ENCODE measurements at places on chromosomes 2 and 18.

DNA sequence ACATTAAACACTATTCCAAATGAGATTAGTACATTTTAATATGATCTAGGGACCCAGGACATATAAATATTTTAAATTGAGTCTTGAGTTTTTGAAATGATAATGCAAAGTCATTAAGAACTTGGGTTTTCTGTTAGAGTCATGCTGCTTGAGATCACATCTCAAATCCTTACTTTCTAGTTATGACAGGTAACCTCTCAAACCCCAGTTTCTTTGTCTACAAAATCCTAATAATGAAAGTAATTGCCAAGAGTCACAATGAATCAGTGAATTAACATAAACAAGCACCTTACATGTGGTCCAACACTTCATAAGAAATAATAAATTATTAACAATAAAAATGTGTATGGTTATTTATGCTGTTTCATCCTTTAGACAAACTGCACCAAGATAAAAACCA lies 607.6 kb downstream of the LRP1B start:
- DNase-seq = no peak

GRCh38 chr2:32647180-32647651 lies 19.4 kb downstream of the TTC27 start:
- no peak for DNase-seq

- DNase-seq = no peak
These were observed 3.1 kb upstream of the CPO start for GRCh38 chr2:206935991-206936842.

DNA sequence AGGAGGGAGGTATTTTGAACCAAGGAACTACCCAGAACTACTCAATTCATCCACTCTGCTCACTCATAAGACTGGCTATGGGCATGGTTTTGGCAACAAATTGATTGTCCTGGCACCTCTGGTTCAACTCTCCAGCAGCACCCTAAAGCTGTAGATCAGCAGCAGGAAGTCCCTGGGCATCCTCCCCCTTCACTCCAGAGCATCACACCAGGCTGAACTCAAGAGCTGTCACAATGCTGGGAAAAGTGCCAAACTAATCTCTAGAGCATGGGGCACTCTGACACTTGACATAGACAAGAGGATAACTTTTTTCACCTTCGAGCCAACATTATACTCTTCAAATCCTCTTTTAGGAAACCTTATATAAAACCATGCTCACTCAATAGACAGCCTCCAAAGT lies 154.1 kb upstream of the RBBP8 start:
- no peak for DNase-seq

GRCh38 chr2:68372485-68372884 lies 7.4 kb downstream of the PLEK start:
- DNase-seq = no peak

GRCh38 chr2:15768615-15769014 lies 171.7 kb upstream of the MYCN start:
- DNase-seq = no peak

DNA sequence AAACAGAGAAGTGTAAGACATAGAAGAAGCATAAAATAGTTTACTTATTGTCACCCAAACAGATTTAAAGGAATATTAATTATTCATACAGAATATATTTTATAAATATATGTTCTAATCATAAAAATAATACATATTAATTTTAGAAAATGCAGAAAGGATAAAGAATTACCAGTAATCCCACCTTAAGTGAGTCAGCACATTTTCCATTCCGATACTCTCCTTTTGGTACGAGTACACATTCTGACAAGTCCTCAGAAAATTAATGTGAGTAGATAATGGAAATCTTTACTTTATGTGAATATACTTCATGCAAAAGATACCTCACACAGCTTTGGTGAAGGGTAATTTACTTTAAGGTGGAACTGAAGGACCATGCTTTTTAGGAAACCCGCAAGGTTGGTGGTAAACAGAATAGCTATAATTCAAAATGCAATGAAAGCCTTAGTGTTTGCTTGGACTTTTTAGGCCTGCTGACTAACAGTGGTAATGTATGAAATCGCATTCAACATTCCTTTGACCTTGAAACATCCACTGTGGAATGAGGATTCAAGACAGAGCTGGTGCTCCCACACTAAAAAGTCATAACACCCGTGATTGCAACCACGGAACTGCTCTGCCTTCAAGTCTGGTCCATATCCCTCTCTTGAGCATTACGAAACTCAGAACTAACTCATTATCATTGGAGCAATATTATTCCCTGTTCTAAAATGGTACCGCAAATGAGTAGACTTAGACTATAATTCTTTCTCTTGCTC lies 28.1 kb upstream of the HTR2B start:
- no peak for DNase-seq

DNA sequence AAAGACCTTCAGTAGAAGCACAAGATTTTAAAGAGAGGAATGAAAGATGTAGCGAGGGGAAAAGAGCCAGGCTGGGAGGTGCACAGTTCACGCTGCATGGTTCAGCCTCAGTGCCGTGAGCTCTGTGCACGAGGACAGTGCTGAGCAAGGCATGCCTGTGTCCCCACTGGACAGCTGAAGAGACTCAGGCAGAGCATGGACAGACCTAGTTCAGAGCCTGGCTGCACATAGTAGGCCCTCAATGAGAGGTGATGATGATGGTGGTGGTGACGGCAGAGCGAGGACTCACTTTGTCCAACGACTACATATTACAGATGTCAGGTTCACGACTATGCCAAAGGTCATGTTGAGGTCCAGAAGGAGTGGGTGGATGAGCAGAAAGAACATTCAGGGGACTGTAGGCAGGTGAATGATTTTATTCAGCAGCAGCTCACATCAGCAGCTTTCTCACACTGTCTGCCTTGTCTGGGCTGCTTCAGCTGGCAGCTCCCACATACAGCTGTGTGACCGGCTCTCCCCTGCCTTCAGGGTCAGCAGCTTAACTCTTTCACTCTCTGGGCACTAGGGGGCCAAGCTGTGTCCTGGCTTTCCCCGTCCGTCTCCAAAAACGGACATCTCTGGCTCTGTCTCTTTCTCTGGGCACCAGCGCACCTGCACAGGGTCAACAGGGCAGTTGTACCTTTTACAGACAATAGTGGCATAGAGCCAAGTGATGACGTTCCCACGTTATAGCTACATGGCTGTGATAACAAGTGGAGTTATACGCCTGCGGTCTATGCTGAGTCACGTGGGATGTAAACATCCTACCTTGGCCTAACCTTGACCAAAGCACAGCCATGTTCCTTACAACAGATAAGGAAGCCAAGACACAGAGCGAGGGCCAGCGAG lies 128.8 kb upstream of the MSH6 start:
- no peak for DNase-seq

DNA sequence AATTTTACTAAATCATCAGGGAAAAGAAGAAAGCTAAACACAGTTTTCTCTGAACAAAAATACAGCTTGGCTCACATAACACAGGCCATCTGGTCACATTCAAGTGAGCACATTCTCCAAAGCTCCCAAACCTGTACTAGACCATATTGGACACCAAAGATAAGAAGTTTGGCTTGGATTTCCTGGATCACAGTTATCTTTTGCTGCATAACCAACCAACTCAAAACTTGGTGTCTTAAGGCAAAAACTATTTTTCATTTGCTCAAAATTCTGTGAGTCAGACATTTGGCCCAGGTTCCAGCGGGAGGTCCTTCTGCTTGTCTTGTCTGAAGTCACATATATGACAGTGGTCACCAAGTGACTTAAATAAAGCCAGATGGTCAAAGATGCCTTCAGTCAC lies 83.2 kb downstream of the GYPC start:
- DNase-seq = no peak

GRCh38 chr2:79235135-79235534 lies 75.6 kb upstream of the REG3A start:
- DNase-seq = no peak

GRCh38 chr2:7403092-7403775 lies 486.0 kb downstream of the RNF144A start:
- DNase-seq = no peak

GRCh38 chr2:167487728-167488127 lies 599.4 kb downstream of the XIRP2 start:
- no peak for DNase-seq

GRCh38 chr2:208265371-208265800 lies 669 bp upstream of the PIKFYVE start:
- peak; percentile 40 for DNase-seq

DNA sequence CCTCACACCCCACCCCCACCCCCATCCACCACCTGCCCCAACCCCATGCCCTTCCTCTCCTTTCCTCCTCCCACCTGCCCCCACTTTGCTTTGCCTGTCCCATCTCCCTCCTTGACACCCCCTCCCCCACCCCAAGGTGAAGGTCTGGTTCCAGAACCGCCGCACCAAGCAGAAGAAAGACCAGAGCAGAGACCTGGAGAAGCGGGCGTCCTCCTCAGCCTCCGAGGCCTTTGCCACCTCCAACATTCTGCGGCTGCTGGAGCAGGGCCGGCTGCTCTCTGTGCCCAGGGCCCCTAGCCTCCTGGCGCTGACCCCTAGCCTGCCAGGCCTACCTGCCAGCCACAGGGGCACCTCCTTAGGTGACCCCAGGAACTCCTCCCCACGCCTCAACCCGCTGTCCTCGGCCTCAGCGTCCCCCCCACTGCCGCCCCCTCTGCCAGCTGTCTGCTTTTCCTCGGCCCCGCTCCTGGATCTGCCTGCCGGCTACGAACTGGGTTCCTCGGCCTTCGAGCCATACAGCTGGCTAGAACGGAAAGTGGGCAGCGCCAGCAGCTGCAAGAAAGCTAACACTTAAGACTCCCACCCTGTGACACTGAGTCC lies 3.0 kb upstream of the ATP6V1B1 start:
- no peak for DNase-seq

DNA sequence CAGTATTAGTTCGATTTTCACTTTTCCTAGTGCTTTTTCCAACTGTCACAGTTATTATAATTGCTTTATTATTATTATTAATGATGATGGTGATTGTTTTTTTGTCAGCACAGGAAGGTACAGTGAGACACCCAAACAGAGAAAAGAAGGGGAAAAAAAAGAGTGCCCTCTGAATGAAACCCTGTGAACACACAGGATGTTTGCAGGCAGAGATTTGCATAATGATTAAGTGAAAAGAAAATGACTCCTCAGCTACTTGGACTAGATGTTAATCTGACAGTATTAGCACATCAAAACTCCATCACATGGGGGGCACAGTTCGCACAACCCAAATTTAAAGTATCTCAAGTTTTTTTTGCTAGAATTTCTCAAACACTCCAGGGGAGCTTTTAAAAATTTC lies 32.9 kb downstream of the ADD2 start:
- no peak for DNase-seq

DNA sequence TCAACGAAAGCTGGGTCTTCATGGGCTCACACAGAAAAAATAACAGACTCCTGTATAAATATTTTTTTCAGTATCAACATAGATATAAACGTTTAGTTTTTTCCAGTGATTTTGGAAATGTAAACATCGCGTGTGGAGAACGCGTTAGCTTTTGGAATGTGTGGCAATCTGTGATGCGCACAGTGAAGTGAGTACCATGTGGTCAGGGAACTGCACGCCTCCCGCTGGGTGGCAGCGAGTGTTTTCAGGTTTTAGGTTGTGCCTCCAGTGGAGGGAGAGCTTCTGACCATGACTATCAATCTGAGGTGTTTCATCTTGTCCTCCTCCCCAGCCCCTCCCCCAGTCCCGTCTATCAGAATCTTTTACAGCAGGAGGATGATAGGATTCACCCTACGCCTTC lies 127.8 kb downstream of the ARHGAP28 start:
- no peak for DNase-seq

DNA sequence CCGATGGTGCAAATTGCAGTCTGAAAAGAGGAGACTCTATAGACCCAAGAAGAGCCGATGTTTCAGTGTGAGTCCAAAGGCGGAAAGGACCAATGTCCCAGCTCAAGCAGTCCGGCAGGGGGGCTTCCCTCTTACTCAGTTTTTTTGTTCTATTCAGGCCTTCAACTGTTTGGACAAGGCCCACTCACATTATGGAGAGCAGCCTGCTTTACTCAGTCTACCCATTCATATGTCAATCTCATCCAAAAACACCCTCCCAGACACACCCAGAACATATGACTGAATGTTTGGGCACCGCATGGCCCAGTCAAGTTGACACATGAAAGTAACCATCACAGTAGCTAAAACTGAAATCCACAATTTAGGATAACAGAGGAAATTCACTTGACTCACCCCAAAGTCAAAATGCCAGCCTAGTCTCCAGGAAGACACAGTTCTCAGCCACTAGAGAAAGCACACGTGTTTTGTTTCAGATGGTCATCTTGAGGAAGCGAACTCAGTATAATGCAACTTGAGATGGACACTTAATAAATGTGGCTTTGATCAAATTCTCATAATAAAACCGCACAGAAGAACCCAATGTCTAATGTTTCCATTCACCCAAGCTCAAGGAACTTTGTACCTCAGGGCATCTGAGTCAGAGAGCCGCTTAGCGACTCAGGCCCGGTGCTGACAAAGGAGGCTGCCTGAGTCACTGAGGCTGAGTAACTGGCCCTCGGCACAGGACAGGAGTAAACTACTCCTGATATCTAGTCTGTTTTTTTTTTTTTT lies 2.4 kb downstream of the FHL2 start:
- no peak for DNase-seq

DNA sequence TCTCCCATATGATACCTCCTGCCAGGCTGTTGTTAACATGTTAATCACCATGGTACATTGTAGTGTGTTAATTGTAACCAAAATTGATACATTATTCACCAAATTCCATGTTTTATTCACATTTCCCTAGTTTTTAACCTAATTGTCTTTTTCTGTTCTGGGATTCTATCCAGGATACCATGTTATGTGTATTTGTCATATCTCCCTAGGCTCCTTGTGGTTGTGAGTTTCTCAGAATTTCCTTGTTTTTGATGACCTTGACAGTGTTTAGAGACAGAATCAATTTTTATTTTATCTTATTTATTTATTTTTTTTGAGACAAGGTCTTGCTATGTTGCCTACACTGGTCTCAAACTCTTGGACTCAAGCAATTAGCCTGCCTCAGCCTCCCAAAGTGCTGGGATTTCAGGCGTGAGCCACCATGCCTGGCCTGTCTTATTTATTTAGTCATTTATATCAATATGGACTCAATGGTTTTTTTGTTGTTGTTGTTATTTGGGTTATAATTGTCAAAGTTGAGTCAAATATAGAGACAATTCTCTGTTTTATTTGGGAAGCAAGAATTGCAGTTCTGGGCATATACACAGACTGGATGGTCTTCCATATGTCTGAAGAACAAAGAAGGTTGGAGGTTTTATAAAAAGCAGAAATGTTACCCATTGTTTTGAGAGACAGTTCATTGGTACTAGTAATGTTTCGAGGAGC lies 42.6 kb downstream of the INPP4A start:
- DNase-seq = no peak

DNA sequence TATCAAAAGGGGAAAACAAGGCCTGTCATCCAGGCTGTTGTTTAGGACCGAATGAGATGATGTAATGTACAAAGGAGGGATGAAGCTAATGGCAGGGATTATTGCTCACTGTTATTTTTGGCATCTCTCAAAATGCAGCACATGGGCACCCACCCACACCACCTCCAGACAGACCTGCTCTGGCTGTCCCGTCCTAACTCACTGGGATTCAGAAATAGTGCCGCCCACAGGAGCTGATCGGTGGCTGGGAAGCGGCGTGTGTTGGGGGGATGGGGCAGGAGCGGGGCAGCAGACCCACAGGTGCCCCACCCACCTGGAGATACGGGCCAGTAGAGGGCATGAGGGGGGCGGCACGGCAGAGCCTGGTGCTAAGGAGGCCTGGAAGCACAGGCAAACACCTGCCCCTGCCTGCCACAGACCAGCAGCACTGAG lies 52.2 kb downstream of the CRACDL start:
- DNase-seq = no peak
